ENCODE measurements at places on chromosomes 6 and 20.

DNA sequence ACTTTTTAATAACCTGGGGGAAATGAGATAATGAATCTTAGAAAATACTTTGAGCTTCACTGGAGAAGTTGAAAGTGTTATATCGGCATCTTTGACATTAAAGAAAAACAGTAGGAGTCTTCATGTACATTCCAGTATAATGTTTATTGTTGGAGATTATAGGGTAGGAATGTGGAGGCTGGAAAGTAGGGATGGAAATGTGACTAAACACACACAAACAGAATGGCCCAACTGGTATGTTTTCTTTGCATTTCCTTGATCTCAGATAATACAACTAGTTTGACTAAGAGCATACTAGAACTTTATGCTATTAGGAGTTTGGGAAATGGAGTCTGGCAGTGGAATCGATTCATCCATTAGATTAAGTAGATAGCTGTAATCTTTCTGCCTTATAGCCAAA lies 10.1 kb upstream of the BAG2 start:
- no peak for DNase-seq

GRCh38 chr20:32439132-32439829 lies 81.2 kb downstream of the ASXL1 start:
- DNase-seq: no peak

- DNase-seq: no peak
Measured at GRCh38 chr6:118808793-118809638, 84.9 kb upstream of the ASF1A start.

DNA sequence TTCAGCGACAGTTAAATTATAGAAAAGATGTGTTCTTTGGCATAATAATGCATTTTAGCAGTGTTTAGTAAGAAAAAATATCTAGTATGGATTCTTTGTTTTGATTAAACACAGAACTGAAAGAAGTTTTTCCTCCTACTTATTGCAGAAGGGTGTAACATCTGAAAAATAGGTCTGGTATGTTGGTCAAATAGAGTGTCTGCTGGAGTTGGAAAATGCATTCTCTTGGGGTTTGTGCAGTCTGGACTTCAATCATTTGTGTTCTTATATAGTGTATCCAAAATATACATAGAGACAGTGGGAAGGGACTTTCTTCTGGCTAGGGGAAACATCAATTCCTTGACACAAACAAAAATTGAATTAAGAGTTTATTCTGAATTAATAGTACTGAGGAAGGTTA lies 132.4 kb upstream of the MAN1A1 start:
- DNase-seq: no peak

All from lung (tissue), 17 donors.